Stimulated activated CD4-positive, alpha-beta T cell treated with anti-CD3 and anti-CD28 coated beads, Interleukin-2, amount 100 ng/mL, for 48 hours (primary cell): ENCODE measurements at places on chromosomes 1 and 21.

- DNase-seq, result no peak
Measured at GRCh38 chr1:177646757-177647730, 322.8 kb downstream of the SEC16B start.

- DNase-seq, result peak; percentile 16
Measured at GRCh38 chr1:192983349-192983980, 75.7 kb downstream of the UCHL5 start.

GRCh38 chr1:8456308-8456912 lies 138.5 kb downstream of the SLC45A1 start:
- no peak for DNase-seq

DNA sequence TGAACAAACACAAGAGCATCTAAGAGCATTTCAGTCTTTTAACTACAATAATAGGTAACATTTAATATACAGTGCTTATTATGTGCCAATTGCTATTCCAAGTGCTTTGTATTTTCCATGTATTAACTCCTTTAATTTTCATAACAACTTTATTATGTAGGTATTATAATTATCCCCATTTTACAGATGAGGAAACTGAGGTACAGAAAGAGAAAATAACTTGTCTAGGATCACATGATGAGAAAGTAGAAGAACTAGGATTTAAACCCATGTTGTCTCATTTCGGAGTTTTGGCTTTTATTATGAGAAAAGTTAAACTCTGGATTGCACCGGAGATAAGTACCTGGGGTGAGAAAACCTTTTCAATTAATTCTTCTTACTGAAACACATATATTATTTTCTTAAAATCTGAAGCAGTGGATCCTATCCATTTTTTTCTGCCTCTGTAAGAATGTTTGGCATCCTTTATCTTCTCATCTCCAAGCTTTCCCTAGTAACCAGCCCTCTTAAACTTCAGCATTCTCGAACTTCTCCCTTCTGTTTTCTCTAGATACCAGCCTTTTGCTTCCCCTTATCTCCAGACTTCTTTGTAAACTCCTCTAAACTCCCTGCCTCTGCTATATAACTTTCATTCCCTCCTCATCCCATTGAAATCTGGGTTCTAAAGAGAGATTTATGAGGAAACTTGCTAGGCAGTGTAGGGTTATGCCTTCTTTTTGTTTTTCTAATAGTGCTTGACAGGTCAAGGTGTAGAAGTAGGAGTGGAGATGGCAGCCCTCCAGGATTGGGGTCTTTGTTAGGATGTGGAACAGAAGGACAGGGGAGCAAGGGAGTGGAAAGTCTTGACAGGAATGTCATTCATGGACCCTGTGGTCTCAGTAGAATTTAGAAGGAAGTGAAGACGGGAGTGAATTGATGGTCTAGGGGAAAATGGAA lies 28.3 kb downstream of the POU2F1 start:
- DNase-seq, result no peak

- DNase-seq, result no peak
Measured at GRCh38 chr1:203559523-203559922, 65.6 kb downstream of the OPTC start.

DNA sequence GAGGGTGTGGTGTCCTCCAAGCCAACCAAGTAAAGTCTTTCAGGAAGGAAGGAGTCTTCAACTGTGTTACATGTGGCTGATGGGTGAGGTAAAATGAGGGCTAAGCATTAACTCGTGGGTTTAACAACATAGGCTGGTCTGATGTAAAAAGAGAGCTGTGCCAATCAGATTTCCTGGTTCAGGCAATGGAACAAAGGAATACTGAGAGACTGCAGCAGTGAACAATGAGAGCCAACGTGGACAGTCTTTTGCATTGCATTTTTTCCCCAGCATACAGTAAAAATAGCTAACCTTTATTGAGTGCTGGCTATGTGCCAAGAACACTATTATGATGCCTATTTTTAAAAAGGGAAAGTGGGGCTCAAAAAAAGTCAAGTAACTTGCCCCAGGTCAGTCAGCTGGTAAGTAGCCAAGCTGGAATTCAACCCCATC lies 31.1 kb downstream of the DLGAP3 start:
- DNase-seq, result no peak

GRCh38 chr1:21938732-21939538 lies 1.8 kb upstream of the HSPG2 start:
- no peak for DNase-seq

DNA sequence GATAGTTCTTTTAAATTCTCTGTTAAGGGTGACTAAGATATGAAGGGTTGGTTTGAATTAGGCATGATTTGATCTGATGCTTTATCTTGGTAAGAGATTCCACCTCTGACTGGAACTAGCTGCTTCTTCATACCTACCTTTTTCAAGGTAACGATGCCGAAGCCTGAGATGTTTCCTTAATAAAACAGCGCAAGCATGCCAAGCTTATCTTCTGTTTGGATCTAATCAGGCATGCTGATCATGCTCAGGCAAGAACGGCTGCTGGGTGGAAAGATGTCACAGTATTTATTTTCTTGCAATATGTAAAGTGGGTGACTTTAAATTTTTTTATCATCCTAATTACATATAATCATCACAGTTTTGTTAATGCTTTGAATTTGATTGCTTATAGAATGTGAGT lies 148.7 kb downstream of the ADGRL2 start:
- DNase-seq, result no peak

DNA sequence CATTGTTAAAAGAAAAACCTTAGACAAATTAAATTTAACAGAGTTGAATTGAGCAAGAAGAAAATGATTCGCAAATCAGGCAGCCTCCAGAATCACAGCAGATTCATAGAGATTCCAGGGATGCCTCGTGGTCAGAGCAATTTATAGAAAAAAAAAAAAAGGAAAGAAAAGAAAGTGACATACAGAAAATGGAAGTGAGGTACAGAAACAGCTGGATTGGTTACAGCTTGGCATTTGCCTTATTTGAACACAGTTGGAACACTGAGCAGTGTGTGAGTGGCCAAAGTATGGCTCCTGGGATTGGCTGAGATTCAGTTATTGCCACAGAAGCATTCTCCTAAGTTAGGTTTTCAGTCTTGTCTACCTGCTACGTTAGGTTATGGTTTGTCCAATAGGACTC lies 9.1 kb upstream of the C21orf91 start:
- no peak for DNase-seq

DNA sequence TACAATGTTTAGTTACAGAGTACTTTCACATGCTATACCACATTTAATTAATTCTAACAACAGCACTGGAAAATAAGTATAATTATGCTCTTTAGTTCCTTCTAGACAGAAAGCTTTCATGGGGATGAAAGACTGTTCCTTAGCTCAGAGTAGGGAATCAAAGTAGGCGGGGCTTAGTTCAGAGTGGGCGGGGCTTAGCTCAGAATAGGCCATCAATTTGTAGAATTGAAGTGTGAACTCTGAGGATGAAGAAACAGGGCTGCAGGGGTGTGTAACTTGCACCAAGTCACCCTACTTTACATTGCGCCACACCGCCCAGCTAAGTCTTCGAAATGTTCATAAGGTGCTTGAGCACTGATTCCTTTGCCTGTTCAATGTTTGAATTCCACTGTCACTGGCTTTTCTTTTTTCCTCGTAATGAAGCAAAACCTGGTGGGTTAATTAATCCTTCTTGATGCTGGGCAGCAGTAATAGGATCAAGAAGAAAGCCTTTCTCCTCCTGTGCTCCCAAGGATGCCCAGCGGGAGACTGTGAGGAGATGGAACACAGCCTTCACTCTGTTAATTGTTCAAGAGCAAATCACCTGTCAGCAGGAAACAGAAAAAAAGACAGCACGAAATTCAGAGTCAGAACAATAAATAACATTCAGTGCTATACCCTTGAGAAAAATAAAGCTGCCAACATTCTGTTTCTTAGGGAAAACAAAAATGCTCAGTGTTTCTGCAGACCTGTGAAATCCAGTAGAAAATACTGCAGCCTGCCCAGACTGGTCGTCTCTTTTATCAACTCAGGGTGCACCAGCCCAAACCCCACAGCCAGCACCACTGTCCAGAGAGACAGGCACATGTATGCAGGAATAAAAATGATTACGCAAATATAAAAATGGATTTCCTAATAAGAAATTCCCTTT lies 66.5 kb upstream of the CAMK1G start:
- DNase-seq, result no peak

GRCh38 chr21:16322454-16322853 lies 592.7 kb downstream of the USP25 start:
- DNase-seq, result no peak

GRCh38 chr21:45669382-45669781 lies 25.9 kb downstream of the PCBP3 start:
- no peak for DNase-seq

DNA sequence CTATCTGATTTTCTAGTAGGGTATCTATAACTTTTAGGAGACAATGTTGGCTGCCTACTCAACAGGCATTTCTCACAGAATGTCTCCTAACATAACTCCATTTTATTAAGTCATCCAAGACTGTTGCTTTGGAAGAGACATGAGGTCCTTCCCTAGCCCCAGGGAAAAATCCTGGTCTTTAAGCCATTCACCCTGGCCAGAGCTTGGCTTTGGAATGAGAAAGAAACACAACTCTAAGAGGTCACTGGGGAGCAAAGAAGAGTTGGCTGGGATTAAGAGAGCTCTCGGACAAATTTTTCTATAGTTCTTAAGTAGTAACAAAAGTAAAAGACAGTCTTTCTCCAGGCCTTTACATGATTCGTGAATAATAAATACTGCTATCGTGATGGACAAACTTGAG lies 57.9 kb downstream of the PCNX2 start:
- no peak for DNase-seq

- DNase-seq, result no peak
Measured at GRCh38 chr1:52032785-52033131, 852 bp downstream of the KTI12 start.

GRCh38 chr1:54570161-54570560 lies 22.1 kb downstream of the ACOT11 start:
- DNase-seq, result no peak

- DNase-seq, result peak; percentile 67
Measured at GRCh38 chr1:119948342-119949214, 52.3 kb upstream of the ADAM30 start.

GRCh38 chr1:197994907-197995407 lies 77.8 kb downstream of the LHX9 start:
- DNase-seq, result no peak

- DNase-seq, result no peak
Measured at GRCh38 chr1:53321776-53322602, 5.9 kb downstream of the LRP8 start.

- no peak for DNase-seq
Measured at GRCh38 chr1:2866422-2867086, 65.1 kb upstream of the TTC34 start.

- no peak for DNase-seq
Measured at GRCh38 chr1:108704496-108704895, 8.2 kb upstream of the FNDC7 start.

DNA sequence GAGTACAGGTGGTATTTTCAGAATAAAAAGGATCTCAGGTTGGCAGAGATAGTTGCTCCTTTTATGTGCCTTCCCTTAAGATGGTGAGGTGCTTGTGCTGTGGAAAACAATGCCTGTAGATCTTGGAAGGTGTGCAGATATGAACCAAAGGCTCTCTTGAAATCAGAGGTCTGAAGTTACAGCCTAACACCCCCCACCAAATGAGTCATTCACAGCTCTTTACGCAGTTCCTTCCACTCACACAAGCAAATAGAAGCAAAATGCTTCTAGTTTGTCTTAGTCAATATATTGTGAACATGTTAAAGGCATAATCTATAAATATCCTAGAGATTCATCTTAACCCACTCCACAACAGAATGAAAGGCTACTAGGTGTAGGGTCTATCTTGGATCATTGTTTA lies 128.9 kb upstream of the NR5A2 start:
- no peak for DNase-seq

GRCh38 chr1:21623410-21623961 lies 45.7 kb downstream of the RAP1GAP start:
- DNase-seq, result no peak

DNA sequence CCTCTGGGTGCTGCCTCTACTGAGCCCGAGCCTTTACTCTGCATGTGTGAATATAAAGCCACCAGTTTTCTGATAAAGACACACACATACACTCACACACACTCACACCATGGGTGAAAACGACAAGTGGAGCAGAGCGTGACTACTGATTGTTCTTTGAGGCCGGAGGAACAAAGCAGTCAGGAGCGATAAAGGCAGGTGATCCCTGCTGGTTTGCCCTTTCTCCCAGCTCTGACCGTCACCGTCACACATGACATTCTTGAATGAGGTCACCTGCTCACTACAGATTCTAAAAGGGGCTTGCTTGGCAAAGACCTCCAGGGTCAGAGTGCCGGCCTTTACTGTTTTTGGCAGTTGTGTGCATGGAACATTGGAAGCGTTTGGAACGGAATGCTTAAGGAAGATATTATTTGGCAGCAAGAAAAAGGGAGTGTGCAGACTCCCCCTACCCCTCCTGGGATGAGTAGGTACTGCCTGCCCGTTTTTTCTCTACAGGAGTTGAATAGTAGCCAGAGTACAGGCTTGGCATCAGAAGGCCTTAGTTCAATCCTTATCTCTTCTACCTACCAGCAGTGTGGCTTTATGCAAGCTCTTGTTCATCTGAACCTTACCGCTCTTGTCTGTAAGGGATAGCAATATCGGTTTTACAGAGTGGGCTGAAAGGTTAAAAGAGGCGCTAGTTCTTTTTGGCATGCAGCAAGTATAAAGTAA lies 79.7 kb downstream of the PBX1 start:
- no peak for DNase-seq

DNA sequence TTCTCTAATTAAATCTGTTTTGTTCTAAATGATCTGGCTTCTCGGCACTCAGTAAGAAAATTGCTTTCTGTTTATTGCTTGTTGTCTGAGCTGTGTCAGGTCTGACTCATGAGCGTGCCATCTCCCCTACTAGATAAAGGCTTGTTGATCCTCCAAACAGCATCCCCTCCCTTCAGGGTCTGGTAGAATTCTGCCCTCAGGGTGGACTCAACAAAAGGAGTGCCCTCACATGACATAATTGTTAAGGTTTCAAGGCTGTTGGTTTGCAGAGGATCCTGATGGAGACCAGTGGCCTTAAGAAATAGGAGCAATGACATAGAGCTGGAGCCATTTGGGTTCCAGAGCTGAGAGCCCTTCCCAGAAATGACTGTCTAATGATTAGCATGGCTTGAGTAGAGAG lies 36.0 kb upstream of the ATP2B4 start:
- no peak for DNase-seq

DNA sequence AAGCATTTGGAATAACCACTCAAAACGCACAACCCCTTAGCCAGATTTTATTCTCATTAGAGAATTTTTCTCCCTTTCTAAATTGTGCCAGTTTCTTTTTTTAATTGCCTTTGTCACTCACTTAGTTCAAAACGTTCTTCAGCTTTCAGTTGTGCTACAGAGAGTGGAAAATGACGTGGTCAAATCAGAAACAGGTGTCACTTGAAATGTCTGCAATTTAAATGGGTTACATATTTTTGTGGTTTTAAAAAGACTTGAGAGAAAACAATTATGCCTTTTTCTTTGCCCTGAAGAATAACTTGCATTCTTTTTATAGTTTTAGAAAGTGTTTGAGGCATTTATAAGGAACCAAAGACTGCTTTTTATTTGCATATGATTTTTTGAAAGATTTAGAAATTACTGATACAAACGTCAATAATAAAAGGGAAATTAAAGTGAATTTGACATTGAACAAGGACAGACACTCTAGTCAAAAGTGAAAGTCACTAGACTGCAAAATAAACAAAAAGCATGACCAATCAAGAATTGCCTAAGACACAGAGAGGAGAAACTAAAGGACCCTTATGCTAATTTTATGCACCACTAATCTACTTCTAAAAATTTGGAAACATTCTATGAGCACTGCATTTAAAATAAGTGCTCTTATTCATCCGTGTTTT lies 191.0 kb downstream of the TPR start:
- DNase-seq, result no peak
